ENCODE measurements at places on chromosomes 4 and X. TPM values are rescaled to one million over a fixed set of nuclear protein-coding genes. Genes with fewer than 3 reads are reported as not detected.

Gene INTS6L
- total RNA-seq: 7.7 TPM

Gene RHOXF2
- not detected for total RNA-seq

Gene CYBB
- 43.7 TPM for total RNA-seq

Gene ZXDB
- 9.4 TPM for total RNA-seq

Gene LANCL3
- 0.38 TPM for total RNA-seq

Gene FAT1
- total RNA-seq: 254 TPM

Gene TXK
- 7.9 TPM for total RNA-seq

Gene F8
- total RNA-seq: 41.3 TPM

Gene FAM47E
- 10.4 TPM for total RNA-seq

Gene FHDC1
- 5.9 TPM for total RNA-seq

Gene GJB1
- total RNA-seq: 22.4 TPM

Gene PWWP3B
- 1.4 TPM for total RNA-seq

Gene SYTL4
- 13.3 TPM for total RNA-seq

Gene PLRG1
- 69.7 TPM for total RNA-seq

Gene GPRASP1
- total RNA-seq: 8.1 TPM

Gene GAGE12F
- not detected for total RNA-seq

Gene TLL1
- total RNA-seq: 10.0 TPM

Gene AMER1
- 5.7 TPM for total RNA-seq

Gene HEPH
- 14.4 TPM for total RNA-seq

Gene ADGRL3
- 8.9 TPM for total RNA-seq

Gene CYLC1
- not detected for total RNA-seq
